ENCODE measurements at places on chromosomes 2 and 18.

DNA sequence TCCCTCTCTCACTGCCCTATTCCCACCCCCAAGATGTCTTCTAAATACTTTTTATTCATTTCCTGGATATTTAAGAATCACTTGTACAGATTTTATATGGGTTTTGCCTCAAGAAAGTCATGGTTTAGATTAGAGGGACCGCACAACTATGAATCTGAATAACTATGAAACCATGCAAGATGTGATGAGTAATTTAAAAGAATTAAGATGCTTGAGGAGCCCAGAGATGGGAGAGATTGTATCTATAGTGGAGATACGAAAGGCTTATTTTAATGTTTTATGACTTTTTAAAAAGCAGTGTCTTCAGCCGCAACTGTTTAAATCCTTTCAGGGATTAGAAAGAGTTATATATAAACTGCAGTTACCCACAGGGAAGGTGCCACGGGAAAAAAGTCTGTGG, 324.1 kb downstream of the LPIN1 start:
- no peak for DNase-seq

DNA sequence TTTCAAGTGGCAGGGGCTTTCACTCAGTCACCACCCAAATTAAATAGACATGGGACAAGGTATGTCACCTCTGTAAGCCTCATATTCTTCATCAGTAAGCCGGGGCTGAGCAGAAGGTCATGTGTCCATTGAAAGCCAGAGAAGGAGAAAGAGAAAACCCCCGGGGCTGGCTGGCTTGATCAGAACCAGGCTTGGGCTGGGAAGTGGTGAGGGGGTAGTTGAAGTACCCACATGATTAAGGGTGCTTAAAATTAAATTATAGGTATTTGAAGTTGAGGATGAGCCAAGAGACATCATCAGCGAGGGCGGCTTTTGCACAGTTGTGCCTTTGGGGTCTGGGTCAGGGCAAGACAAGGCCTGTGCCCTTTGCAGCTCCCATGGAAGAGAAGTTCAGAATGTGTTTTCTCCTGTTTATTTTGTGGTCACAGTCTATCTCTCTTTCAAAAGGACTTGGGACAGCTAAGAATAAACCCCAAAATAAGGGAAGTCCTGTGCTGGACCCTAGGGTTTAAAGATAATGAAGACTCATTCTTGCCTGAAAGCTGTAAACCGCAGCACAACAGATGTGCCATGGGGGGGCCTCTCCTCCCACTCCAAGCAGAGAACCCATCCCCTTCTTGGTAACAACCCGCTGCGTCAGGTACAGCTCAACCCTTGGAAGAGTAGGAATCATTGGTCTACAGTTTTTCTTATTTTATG, 10.7 kb downstream of the DBI start:
- peak; percentile 49 for DNase-seq

GRCh38 chr2:100767224-100767653, 52.7 kb upstream of the NPAS2 start:
- DNase-seq: no peak

DNA sequence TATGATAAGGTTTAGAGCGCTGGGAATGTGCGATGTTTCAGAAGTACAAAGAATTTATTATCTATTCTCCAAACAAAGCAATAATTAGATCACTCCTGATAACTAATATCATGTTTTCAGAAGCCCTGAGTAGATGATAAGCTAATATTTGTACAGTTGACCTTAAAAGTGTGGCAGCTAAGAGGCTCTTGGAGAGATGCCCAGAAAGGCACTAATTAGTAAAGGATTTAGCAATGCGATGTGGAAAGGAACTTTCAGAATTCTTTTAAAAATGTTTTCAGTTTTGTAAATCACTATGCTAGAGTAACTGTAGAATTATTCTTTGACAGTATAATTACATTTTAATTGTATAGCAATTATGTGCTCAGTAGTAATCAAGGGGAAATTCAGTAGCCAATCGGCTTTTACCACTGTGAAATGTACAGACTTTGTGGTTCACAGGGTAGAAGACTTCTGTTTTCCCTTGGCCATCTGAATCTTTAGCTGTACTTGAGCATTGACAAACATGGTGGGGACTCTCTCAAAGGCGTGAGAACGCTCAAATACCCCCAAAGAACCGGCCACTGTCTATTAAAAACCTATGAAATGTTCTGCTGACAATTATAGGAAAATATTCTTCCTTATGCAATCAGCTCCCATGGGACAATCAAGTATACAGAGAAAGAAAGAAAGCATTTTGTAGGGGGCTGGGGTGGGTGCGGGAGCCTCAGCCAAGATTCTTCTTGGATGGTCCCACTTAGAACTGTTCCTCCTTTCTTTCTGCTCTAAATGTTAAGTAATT, 262.8 kb upstream of the AGAP1 start:
- DNase-seq: no peak

DNA sequence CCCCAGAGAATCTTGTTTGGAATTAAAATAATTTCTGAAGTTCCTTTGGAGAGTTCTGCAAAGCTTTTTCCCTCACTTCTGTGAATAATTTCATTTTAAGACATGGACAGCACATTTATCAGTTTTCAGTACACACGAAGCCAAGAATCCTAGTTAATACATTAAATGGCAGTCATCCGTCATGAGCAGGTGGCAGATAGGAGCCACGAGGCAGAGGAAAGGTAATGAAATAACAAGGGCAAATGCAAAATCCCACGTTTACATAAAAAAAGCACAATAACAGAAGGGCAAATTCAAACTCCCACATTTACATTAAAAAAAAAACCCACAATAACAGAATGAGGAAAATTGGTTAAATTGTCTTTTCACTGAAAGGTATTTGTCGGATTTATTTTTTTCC, 25.9 kb upstream of the SNTG2 start:
- DNase-seq: no peak

GRCh38 chr2:4673025-4673489, 969.7 kb downstream of the DCDC2C start:
- DNase-seq: peak; percentile 37

GRCh38 chr2:34875091-34875745, 1276.1 kb upstream of the FAM98A start:
- no peak for DNase-seq

GRCh38 chr2:218360453-218360852, 3.8 kb downstream of the CATIP start:
- DNase-seq: peak; percentile 37

DNA sequence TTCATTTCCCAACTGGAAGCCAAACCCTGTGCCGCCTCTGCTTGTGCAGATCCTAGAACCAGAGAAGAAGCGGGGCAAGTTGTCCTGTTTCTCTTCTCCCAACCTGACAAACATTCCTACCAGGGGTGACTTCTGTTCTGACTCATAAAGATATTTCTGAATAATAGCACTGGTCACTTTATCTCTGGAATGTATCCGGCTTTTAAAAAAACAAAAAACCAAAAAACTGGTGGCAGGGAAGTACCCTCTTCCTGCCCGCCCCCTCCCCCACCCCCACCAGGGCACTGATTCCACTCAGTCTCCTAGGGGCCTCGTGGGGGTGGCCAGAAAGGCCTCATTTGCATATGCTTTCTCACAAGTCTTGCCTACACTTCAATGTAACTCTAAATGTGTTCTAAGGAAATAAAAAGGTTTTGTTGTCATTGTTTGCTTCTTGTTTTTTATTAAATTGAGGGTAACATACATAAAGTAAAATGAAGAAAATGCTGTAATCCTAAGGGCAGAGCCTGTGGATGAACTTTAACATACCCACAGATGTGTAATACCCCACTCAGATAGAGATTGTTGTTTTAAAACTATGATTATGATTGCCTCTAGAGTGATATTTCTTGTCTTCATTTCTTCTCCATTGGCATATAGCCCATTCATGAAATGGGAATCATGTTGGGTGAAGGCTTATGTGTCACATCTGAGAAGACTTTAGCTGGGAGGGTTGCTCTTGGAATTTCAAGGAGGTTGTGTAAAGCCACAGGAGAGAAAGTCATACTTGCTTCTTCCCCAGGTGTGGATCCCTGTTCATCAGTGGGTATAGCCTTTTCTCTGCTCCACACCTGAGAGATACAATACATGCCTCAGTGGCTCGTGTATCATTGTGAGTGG, 5.3 kb upstream of the FOSL2 start:
- DNase-seq: no peak

DNA sequence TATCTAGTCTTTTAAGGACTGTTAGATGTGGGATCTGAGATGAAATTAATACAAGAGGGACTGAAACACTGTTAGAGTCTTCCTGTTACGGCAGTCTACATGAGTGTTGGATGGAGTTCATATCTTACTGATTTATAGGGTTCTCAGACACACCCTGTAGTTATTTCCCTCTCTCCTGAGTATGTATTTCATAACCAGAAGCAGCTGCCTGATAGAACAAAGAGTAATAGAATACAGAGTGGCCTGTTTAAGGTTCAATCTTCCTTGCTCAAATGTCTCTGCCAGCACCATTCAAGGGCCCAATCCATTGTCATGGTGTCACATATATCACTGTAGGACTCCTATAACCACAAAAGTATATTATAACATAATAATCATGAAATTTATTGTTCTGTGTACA, 1229.1 kb upstream of the ACVR2A start:
- no peak for DNase-seq

- DNase-seq: no peak
Observed at GRCh38 chr2:190864375-190864774, 16.2 kb upstream of the GLS start.

DNA sequence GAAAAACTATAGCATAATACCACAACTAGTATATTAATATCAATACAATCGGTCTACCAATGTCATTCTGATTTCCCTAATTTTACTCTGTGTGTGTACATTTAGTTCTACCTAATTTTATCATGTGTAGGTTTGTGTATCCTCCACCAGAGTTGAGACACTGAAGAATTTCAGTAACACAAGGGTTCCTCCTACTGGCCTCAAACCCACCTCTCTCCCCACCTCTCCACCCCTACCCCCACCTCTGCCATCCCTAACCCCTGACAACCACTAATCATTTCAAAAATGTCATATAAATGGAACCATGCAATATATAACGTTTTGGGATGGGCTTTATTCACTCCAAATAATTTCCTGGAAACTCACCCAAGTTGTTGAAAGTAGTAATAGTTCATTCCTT, 117.9 kb downstream of the LYPD6 start:
- DNase-seq: no peak

- no peak for DNase-seq
Observed at GRCh38 chr18:24797981-24798380, 337.5 kb downstream of the HRH4 start.

DNA sequence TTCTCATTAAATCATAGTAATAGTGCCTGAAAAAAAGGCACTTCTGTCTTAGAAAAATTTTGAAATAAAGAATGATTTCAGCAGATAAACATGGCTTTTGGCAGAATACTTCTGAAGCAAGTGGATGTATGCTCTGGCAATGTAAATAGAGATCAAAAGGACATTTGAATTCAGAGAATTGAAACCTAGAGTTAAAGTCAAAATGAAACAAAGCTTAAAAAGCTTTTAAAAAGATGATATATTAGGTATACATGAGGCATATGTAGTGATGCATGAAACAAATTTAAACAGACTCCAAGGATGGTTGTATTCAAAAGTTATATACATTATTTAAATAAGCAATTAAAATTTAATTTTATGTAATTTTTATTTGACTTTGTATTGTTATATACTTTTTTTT, 1344.5 kb upstream of the TMEFF2 start:
- no peak for DNase-seq

- peak; percentile 12 for DNase-seq
Observed at GRCh38 chr2:224646242-224646846, 61.2 kb upstream of the CUL3 start.

- DNase-seq: no peak
Observed at GRCh38 chr2:12587729-12588522, 128.8 kb upstream of the TRIB2 start.

DNA sequence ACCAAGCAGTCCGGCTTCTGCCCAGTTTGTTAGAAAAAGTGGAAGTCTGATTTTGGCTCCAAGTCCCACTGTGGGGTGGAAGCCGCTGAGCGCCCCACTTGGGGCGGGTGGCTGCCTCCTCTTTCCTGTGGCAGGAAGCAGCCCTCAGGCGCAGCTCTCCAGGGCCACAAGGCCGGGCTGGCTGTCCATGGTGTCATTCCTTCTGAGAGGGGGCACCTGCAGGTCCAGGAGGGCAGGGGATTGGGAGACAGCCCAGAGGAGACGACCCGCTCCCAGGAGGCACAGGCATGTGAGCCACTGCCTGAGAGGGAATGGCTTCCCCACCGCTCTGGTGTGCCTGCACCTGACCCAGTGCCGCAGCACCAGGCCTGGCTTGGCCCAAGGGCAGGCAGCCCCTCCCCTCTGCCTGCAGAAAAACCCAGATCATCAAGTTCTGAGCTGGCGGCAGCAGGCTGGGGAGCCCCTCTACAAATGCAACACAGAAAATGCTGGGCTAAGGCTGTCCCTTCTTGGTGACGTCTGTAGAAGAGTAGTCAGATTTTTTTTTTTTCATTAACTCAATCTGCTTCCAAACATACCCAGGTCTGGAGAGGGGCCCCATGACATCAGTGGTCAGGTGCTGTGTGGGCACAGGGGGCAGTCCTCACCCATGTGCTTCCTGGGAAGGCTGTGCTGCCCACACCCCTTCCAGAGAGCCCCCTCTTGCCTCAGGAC, 38.4 kb downstream of the HS6ST1 start:
- no peak for DNase-seq

- no peak for DNase-seq
Observed at GRCh38 chr2:104904889-104905288, 51.0 kb downstream of the POU3F3 start.

DNA sequence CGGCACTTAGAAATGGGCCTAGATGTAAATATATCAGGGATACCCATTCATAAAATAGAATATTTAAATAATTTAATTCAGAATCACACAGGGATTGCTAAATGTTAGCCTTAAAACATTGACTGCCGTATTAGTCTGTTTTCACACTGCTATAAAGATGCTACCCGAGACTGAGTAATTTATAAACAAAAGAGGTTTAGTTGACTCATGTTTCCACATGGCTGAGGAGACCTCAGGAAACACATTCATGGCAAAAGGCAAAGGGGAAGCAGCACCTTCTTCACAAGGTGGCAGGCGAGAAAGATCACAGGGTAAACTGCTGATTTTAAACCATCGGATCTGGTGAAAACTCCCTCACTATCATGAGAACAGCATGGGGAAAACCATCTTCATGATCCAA, 223.6 kb upstream of the GULP1 start:
- no peak for DNase-seq

DNA sequence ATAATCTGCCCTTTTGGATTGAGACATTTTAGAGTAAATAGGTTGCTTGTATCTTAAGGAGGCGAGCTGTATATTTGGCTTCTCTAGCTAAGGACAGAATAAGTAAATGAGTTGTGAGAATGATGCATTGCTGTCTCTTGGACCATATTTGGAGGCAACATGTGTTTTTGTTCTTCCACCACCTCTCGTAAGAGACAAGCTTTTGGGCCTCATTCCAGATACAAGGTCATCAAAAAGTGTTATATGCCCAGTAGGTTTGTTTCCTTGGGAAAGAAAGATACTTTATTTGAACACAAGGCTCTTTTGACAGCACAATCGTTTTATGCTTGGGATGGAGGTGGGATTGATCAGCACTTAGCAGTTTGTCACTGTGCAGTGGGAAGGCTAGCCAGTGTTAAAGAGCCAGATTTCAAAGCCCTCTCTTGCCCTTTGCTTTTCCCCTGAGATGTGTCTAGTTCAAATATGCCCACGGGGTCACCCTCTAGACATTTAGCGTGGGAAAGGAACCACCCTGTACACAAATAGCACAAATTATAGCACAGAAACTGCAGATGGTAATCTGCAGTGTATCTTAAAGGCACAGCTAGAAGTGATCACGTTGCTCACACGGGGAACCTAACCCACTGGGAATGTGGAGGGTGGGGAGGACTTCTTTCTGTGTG, 131.3 kb downstream of the MAP4K4 start:
- DNase-seq: no peak

All from K562 (cell line).